Renal cortex interstitium (tissue), 15 donors: ENCODE measurements at places on chromosomes 7 and 10. TPM values are rescaled to one million over a fixed set of nuclear protein-coding genes. Genes with fewer than 3 reads are reported as not detected.

C7orf33 gene
- polyA plus RNA-seq: not detected

CHAT gene
- not detected for polyA plus RNA-seq

CRYGN gene
- polyA plus RNA-seq: 3.6 TPM

PPRC1 gene
- 34.4 TPM for polyA plus RNA-seq

NODAL gene
- 0.14 TPM for polyA plus RNA-seq

AKR1C3 gene
- polyA plus RNA-seq: 63.1 TPM

ABCA13 gene
- polyA plus RNA-seq: 0.67 TPM

IDI2 gene
- polyA plus RNA-seq: not detected

NUP205 gene
- 77.3 TPM for polyA plus RNA-seq

SLC26A5 gene
- polyA plus RNA-seq: 0.65 TPM

FASTK gene
- polyA plus RNA-seq: 71.7 TPM

C7orf25 gene
- polyA plus RNA-seq: 4.4 TPM

DNA sequence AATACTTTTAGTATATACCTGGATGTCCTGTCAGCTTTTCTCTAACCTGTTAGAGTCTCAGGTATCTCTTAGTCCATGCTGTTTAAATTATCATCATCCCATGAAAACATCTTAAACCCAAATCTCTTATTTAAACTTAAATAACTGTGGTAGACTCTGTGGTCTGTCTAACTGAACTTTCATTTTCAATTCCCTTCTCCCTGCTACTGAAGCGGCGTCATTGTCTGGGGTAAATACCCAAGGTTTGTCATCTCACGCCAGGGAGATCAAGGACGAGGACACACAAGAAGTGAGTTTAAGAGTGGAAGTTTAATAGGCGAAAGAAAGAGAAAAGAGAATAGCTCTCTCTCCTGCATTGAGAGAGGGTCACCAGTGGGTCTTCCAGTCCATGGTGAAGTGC lies 804.4 kb upstream of the CELF2 start:
- no peak for DNase-seq

DNA sequence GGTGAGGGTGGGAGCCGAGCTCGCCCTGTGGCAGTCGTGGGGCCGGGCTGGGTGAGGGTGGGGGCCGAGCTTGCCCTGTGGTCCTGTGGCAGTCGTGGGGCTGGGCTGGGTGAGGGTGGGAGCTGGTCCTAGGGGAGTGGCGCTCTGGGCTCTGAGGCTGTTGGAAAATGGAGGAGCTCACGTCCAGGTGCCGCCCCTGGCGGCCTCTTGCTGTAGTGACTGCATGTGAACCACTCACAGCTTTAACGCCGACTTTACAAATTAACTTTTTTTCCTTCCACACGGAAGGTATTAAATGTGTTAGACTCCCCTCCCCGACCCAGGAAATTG lies 312.6 kb downstream of the WDR37 start:
- no peak for DNase-seq

DNA sequence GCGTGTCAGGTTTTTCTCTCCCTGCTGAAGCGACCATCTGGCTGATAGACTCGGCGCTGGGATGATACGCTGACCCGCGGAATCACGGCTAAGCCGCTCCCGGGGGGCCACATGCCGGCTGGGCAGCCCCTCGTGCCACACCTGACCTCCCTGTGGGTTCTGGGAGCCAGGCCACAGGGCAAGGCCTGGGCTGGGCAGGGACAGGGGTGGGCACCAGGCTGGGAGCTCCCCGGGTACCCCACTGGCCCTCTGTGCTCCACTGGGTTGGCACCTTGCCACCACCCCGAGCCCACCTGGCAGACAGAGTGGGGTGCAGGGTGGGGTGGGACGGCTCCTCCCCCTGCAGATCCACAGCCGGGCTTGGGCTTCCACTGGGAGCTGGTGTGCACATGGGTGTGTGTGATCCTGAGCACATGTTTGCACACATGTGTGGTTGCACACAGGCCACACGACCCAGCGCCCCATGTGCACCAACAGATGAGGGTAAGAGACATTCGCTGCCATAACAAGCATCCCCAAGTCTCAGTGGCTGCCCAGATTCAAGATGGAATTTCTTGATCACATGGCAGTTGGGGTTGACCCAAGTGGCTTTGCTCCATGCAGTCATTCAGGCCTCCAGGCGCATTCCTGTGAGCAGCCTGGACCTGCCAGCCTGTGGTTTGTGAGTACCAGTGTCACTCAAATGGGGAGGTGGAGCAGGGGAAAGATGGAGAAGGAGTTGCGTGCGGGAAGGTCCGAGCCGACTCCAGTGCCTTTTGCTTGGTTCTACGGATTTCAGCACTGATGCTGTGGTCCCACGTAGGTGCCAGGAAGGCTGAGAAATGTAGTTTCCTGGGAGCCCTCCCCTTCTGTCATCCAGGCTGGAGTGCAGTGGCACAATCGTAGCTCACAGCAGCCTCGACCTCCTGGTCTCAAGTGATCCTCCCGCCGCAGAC lies 79.7 kb downstream of the UNCX start:
- no peak for DNase-seq

- DNase-seq: no peak
Measured at GRCh38 chr7:93245525-93246432, 13.6 kb downstream of the VPS50 start.

GRCh38 chr7:98472521-98472954 lies 71.6 kb upstream of the BAIAP2L1 start:
- DNase-seq: no peak

GRCh38 chr10:35462491-35462934 lies 126.2 kb downstream of the CCNY start:
- no peak for DNase-seq

- no peak for DNase-seq
Measured at GRCh38 chr7:47896809-47897423, 51.4 kb downstream of the PKD1L1 start.

DNA sequence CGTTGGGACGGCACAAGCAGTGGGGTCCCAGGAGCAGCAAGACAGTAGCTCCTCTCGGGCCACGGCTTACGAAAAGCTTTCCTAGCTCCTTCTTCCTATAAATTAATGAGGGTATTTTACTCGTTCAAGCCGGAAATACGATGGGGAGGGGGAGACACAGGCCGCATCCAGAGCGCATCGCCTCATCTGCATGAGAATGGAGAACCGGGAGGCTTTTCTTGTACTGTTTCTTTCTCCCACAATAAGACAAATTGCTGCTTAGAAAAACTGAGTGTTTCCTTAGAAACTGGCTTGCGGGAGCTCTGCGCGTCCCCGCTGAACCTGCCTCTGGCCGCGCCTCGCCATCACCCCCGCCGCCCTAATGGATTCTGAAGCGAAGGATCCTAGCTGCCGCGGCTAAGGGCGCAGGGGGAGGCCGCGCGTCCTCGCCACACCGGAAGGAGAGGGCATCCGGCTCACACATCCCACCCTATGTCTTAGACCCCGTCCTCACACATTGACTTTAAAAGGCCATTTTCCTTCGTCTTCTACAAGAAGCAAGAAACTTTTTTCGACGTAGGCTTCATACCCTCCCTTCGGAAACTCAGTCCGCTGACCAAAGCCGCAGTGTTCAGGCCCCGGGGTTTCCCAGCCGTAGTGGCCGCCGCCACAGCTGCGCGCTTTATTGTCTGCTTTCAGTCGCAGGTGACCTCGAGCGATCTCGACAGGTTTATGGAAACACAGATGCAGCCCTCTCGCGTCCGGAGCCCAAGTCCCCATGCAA lies 8.8 kb downstream of the NXPH1 start:
- DNase-seq: no peak

DNA sequence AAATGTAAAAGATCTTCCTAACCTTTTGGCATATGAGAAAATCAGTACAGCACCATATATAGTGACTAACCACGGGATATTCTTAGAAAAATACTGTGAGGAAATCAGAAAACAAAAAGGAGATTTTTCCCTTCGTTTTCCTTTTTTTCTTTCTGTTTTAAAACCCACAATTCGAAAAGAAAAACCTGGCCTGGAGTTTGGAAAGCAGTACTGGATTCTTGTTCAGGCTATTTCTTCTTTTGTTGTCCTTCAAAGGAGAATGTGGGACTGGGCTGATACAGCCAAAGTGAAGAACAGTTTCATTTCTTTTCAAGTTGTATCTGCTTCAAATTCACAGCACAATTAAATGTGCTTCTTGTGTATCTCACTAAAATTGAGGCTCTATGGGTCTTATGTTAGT lies 156.8 kb upstream of the PHYHIPL start:
- DNase-seq: no peak

DNA sequence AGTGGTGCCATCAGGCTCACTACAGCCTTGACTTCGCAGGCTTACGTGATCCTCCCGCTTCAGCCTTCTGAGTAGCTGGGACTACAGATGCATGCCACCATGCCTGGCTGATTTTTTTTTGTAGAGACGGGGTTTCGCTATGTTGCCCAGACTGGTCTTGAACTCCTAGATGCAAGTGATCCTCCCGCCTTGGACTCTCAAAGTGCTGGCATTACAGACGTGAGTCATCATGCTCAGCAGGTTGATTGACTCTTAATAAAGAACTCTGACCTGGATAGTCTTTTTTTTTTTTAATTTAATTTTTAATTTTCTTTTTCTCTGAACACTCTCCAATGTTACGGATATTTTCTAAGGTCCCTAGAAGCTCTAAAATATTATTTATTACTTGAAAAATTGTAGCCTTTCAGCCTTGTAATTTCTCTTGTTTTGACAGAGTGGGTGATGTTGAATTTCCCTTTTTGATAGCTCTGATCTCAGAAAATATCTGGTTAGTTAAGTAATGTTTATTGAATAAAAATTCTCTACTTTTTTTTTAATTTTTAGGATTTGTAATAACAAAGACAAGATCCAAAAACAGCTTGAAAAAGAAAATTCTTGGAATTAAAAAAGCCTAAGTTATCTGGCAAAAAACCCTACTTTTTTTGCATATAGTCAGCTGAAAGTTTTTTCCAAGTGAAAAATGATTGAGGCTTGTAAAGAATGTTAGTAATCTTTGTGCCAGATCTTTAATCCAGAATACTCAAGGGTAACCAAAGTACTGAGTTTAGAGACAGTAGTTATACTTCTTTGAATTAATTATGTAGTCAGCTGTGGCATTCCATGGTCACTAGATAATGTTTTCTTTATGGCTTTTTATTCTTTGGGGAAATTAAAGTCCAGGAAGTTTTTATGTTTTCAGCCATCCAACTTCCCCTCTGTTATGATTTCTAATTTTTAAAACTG lies 26.7 kb downstream of the TBC1D12 start:
- no peak for DNase-seq

- no peak for DNase-seq
Measured at GRCh38 chr7:128435327-128435686, 20.4 kb upstream of the HILPDA start.

DNA sequence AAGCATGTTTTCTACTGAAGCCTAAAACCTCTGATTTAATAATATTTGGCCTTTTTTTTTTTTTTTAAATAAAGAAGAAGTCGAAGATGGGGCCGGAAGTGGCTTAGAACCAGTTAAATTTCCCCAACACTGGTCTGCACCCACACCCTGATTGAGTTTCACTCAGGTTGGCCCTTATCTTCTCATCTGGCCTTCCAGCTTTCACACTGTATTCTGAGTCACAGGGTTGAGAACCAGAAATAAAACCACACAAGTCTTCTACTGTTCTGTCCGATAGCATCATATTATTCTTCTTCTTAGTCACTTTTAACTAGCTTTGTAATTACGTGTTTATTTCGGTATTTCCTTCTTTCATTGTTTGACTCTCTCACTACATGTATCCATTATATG lies 9.9 kb downstream of the ZNF365 start:
- DNase-seq: no peak

DNA sequence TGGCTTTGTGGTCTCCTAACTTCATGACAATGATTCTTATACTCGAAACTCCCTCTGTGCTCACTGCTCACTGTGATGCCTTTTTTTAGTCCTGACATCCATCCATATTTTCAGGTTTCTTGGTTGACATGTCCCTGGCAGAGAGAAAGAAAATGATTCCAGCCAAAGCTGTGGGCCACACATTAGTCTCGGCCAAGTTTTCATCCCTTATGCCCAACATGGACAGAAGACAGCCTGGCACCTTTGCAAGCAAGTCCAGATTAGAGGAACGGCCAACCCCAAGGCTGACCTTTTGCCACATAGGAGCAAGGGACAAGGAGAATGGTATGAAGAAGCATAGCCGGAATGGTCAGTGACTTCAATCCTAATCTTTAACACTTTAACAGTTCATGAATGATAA lies 8.7 kb upstream of the OPALIN start:
- no peak for DNase-seq

DNA sequence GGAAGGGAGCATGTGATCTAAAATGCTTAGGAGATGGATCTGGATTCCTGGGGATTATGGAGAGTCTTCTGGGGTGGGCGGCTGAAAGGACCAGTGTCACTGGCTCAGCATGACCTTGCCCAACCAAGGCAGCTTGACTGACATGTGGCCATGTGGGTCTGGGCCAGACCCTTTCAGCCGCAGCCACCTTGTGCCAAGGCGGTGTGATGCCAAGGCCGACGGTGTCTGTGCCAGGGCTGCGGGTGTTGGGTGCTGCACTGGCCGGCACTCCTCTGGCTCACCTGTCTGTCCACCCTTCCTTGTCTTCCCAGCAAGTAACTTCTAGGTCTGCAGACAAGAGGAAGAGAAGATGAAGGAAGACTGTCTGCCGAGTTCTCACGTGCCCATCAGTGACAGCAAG lies 8.8 kb downstream of the DEPP1 start:
- no peak for DNase-seq

- no peak for DNase-seq
Measured at GRCh38 chr7:26492816-26493215, 201.2 kb downstream of the SNX10 start.

DNA sequence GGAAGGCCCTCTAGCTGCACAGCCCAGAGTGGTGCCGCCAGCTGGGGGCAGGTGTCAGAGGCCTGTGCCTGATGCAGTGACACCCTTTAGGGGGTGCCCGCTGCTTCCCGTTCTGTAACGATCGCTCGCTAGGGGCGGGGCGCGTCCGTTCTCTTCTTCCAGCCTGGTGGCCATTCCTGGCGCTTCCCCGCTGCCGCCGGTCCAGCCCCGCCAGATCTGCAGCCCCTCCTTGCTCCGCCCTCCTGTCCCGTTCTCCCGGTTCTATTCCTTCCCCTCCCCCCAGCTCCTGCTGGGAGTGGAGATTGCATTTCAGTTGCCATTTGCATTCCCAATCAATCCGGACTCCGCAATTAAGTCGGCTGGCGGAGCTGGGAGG lies 39.2 kb downstream of the AGAP3 start:
- DNase-seq: no peak

DNA sequence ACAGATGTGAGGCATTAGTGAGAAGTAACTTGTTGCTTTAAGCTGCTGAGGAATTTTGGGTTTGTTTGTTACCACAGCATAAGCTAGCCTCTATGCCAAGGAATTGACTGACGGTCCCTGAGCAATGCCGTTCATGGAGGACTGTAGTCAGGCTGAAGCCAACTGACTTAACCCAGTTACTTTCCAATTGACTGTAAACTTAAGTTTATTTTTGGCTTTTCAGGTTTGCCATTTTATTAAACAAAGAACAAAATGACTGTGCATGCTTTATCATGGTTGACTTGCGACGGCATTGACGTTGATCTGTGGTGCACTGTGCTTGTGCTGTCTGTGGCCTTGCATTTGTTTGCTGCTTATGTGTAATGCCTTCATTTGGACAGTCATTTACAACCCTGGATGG lies 53.5 kb downstream of the DNAJB9 start:
- no peak for DNase-seq

GRCh38 chr7:83702446-83702845 lies 53.5 kb upstream of the SEMA3E start:
- DNase-seq: no peak
